ENCODE measurements at places on chromosomes 2 and 18. TPM values are rescaled to one million over a fixed set of nuclear protein-coding genes. Genes with fewer than 3 reads are reported as not detected.

The ASB18 gene
- not detected for total RNA-seq

The CRYBA2 gene
- total RNA-seq = not detected

The CDH19 gene
- 0.97 TPM for total RNA-seq

The HDAC4 gene
- 5.3 TPM for total RNA-seq

The GPBAR1 gene
- total RNA-seq = 0.31 TPM

The NAT8 gene
- total RNA-seq = not detected

The MAL gene
- 0.12 TPM for total RNA-seq

The TMEM200C gene
- total RNA-seq = not detected

The TMEM247 gene
- not detected for total RNA-seq

The CHMP1B gene
- 48.1 TPM for total RNA-seq

The ANO7 gene
- 1.9 TPM for total RNA-seq

The CDCA7 gene
- total RNA-seq = 48.6 TPM

The ALPP gene
- total RNA-seq = 5.2 TPM

The NEU2 gene
- not detected for total RNA-seq

The EGR4 gene
- total RNA-seq = 0.28 TPM

The AQP12B gene
- total RNA-seq = not detected

The DNAJC5G gene
- total RNA-seq = not detected

The GPAT2 gene
- total RNA-seq = not detected

The DNER gene
- 12.2 TPM for total RNA-seq

The SAG gene
- total RNA-seq = not detected

The HES6 gene
- 8.3 TPM for total RNA-seq

The VAMP8 gene
- total RNA-seq = 15.7 TPM

The UGT1A4 gene
- 0.12 TPM for total RNA-seq

The UGT1A8 gene
- total RNA-seq = not detected

The NXPH2 gene
- total RNA-seq = not detected

The AQP12A gene
- total RNA-seq = not detected

The ESCO1 gene
- 9.2 TPM for total RNA-seq

The MAPRE3 gene
- 9.8 TPM for total RNA-seq

The GULP1 gene
- total RNA-seq = 27.5 TPM

The MC4R gene
- total RNA-seq = not detected

The SCN7A gene
- not detected for total RNA-seq

The SLC5A7 gene
- total RNA-seq = not detected

The CTIF gene
- total RNA-seq = 14.5 TPM

The DTNA gene
- total RNA-seq = not detected

The SNTG2 gene
- total RNA-seq = not detected

The PTPN4 gene
- total RNA-seq = 16.1 TPM

The LAPTM4A gene
- 250 TPM for total RNA-seq

The ST8SIA5 gene
- not detected for total RNA-seq

The RHBDD1 gene
- 9.0 TPM for total RNA-seq

The LOXL3 gene
- 0.50 TPM for total RNA-seq

The TTC39C gene
- 17.2 TPM for total RNA-seq

The GLI2 gene
- total RNA-seq = 16.6 TPM

The PLGLB1 gene
- total RNA-seq = 0.48 TPM

The SLC9A4 gene
- total RNA-seq = not detected
